ENCODE measurements at places on chromosomes 13 and 19. TPM values are rescaled to one million over a fixed set of nuclear protein-coding genes. Genes with fewer than 3 reads are reported as not detected.

The ADPRHL1 gene
- 3.3 TPM for total RNA-seq

The ZGLP1 gene
- total RNA-seq = 2.5 TPM

DNA sequence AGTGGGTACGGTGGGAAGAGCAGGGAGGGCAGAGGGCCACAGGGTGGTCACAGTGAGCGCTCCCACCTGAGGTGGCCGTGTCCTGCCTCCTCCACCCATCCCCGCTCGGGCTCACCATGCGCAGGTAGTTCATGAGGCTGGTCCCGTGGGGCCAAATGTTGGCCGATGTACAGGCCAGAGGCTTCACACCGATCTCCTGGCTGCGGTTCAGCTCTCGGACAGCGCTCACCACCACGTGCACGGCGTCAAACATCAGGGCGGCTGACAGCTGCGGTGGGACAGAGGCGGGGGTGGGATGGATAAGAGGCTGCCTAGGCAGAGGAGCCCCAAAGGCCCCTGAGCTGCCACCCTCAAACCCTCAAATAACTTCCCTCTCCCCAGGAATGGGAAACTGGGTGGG, 15.8 kb downstream of the GRIK5 start:
- no peak for DNase-seq

DNA sequence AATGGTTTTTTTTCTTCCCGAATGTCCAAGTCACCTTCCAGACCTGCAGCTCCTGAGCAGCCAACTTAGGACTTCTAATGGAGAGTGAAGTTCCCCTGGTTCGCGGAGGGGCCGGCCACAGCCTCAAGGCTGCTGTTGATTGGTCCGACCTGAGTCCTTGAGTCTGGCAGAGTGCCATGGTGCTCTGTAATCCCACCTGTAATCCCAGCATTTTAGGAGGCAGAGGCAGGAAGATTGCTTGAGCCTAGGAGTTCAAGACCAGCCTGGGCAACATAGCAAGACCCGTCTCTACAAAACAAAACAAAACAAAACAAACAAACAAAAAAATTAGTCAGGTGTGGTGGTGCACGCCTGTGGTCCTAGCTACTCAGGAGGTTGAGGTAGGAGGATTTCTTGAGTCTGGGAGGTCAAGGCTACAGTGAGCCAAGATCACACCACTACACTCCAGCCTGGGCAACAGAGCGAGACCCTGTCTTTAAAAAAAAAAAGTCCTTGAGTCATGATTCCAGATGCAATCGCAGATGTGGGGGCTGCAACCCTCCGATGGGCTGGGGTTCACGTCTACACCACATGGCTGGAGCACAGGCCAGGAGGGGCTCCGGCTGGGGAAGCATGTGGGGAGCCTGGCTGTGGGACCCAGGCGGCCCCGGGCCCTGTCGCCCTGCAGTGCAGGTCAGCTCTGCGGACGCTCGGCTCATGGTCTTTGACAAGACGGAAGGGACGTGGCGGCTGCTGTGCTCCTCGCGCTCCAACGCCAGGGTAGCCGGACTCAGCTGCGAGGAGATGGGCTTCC, 17.7 kb downstream of the HPN start:
- no peak for DNase-seq

DNA sequence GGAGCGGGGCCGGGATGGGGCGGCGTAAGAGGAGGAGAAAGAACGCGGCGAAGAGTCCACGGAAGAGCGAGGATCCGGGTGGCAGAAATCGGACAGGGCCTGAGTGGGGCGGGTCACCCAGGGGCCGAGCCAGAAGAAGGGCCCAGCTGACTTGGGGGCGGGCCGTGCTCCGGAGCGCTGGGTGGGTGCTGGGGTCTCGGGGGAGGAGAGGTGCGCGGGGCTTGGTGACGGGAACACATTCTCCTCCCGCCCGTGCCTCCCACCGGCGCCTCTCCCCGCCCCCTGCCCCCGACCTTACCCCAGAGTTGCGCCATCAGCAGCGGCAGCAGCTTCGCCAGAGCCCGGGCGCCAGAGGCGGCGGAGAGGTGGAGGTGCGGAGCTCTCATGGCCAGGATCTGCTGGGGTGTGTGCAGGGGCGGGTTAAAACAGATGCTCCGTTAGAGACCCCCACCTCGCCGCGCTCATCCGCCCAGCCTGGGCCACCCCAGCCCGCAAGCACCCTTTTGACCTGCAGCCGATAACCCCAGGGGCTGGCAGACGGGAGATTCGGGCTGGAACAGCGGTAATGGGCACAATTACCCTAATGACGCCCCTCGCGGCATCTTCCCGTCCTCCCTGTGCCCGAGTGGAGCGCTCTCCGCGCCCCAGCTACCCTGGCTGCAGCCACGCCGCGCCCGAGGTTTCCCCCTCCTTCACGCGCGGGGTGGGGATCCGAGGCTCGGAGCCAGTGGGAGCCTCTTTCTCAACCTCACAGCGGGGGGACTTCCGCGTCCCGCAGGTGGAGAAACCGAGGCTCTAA, 565 bp downstream of the KLK10 start:
- DNase-seq = no peak

DNA sequence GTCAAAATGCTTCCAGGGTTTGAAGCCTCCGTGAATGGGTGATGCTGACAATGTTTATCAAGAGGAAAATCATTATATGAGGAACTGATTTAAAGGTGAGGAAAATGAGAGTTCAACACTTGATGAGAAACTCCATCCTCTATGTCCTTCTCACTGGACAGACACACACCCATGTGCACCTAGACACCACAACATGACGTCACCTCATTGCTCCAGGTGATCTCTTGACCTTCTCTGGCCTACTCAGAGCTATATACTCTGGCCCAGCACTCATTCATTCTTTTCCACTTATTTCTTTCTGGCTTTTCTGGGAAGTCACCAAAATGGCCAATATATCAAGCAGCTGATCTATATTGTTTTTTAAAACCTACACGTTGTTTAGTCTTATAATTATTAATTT, 778.7 kb upstream of the PCDH20 start:
- no peak for DNase-seq

GRCh38 chr13:36840718-36841250, 21.8 kb downstream of the RFXAP start:
- DNase-seq = no peak

- DNase-seq = no peak
Measured at GRCh38 chr13:51066091-51066831, 44.8 kb downstream of the C13orf42 start.

- no peak for DNase-seq
Measured at GRCh38 chr13:25874907-25875306, 176.9 kb downstream of the SHISA2 start.

All from uterus (tissue), 4 donors.